SK-MEL-5 (cell line): ENCODE measurements at places on chromosomes 11 and 22. TPM values are rescaled to one million over a fixed set of nuclear protein-coding genes. Genes with fewer than 3 reads are reported as not detected.

NPTXR gene
- 2.0 and 2.4 TPM in 2 replicates for total RNA-seq

GAB4 gene
- not detected in 2 replicates for total RNA-seq

TUB gene
- 10.0 and 10.4 TPM in 2 replicates for total RNA-seq

NECTIN1 gene
- total RNA-seq = 1.9 and 2.7 TPM in 2 replicates

ZBTB16 gene
- total RNA-seq = not detected in 2 replicates

BTBD18 gene
- total RNA-seq = not detected in 2 replicates
